ENCODE measurements at places on chromosomes 11 and 22.

GRCh38 chr11:117315285-117316196, 515 bp downstream of the BACE1 start:
- no peak for DNase-seq

- no peak for DNase-seq
Measured at GRCh38 chr22:26592421-26592891, 2.5 kb upstream of the TPST2 start.

GRCh38 chr22:47275605-47276449, 513.4 kb downstream of the TBC1D22A start:
- no peak for DNase-seq

DNA sequence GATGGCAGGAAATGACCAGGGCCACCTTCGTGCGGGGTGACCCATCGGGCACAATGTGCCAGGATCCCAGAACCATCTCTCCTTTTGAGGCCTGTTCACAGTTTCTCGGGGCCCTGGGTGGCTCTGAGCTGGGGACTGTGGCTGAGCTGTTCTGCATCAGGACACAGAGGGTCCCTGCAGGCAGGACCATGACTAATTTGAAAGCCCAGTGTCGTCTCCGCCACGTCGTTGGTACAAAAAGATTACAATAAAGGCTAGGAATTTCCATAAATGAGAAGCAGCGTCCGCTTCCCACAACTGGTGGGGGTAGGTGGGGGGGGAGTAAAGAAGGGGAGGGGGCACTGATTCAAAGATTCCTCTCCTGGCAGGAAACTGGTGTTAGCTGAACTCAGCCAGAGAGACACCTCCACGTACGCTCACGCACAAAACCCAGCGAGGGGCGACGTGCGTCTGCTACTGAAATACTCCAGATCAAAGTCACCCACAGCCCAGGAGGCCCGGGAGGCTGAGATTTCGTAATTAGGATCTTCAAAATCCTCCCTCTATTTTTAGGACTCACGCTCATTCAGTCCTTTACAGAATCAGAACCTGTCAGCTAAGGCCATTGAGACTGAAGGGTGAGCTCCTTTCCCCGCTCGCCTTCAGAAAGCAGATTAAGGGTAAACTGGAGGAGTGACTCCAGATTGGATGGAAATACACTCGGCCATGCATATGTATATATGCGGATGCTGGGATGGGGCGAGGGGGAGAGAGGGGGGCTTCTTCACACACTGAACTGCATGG, 11.0 kb downstream of the MN1 start:
- DNase-seq: no peak

DNA sequence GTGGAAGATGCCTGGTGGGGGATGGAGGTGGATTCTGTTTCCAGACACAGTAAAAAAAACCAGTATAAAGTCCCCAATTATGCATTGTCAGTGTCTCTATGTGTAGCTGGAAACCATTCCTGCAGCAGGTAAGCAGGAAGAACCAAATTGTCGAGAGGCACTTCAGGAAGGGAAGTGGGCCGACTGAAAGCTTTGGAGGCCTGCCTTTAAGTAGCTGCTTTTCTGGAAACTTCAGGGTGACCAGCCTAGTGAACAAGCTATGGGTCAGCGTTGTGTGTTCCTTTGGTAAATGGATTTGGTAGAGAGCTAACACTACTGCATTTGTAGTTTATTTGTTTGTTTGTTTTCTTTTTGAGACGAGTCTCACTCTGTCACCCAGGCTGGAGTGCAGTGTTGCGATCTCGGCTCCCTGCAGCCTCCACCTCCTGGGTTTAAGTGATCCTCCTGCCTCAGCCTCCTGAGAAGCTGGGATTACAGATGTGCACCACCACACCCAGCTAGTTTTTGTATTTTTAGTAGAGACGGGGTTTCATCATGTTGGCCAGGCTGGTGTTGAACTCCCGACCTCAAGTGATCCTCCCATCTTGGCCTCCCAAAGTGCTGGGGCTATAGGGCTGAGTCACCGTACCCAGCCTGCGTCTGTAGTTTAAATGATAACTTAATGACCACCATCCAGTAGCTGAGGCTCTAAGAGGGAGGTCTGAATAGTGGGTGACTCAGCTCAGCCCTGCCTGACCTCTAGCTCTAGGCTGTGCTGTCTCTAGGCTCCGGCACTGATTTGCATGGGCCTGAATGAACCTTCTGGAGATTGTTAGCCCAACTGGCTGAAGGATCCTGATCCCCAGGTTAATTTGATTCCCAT, 12.8 kb downstream of the PTPRJ start:
- DNase-seq: peak; percentile 42

DNA sequence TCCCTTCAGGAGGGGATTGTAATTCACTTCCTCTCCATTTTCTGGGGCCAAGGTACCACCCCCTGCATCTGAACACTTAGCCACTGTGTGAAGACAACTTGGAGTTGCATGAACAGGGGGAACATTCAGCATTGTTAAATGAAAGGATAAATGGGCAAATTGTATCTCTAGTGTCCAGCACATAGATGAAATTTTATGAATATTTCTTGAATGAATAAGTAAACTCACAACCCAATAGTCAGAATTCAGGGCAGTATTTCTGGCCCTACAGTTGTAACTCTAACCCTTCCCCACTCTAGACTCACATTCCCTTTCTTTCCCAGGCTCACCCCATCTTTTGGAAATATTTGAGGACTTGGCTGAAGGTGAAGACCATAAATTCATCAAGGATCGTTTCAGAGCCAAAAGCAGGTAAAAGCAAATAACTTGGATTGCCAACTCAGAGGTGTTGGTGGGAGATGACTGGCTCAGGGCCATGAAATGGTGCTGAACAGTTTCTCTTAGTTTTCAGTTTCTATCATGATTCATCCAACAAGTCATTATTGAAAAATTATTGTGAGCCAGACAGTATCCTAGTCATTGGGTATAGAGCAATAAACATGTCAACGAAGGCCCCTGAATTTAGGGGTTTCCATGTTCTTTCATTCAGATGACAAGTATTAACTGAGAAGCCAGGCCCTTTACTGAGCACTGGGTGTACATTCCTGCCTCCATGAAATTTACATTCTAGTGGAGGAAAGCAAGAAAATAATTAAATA, 33.3 kb upstream of the ZC3H12C start:
- DNase-seq: peak; percentile 55

DNA sequence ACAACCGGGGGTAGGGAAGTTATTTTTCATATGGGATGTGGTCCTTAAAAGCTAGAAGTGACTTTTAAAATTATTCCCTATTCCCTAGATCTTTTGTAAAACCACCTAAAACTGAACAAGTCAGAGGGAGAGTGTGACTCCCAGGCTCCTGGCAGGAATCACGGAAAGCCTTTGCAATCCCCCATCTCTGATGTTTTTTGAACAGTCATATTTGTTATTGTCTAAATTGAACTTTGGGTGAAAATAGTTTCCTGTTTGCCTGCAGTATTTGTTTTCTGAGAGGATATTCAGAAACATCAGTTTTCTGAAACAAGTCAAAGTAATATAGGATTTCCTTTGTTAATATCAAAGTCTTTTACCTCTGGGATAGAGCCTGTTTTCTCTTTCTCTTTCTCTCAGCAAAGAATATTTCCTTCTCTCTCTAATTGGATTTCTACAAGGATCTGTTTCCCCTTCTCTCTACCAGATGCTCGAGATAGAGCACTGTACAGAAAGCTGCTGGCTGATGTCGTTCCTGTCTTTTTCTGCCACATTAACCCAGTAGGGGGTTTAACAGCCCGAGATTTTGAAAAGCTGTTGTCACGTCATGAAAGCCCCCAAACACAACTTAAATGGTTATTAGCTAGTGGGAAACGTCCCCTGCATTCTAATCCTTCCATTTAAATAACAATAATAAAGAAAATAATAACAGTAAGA, 132.2 kb upstream of the PITPNB start:
- no peak for DNase-seq

DNA sequence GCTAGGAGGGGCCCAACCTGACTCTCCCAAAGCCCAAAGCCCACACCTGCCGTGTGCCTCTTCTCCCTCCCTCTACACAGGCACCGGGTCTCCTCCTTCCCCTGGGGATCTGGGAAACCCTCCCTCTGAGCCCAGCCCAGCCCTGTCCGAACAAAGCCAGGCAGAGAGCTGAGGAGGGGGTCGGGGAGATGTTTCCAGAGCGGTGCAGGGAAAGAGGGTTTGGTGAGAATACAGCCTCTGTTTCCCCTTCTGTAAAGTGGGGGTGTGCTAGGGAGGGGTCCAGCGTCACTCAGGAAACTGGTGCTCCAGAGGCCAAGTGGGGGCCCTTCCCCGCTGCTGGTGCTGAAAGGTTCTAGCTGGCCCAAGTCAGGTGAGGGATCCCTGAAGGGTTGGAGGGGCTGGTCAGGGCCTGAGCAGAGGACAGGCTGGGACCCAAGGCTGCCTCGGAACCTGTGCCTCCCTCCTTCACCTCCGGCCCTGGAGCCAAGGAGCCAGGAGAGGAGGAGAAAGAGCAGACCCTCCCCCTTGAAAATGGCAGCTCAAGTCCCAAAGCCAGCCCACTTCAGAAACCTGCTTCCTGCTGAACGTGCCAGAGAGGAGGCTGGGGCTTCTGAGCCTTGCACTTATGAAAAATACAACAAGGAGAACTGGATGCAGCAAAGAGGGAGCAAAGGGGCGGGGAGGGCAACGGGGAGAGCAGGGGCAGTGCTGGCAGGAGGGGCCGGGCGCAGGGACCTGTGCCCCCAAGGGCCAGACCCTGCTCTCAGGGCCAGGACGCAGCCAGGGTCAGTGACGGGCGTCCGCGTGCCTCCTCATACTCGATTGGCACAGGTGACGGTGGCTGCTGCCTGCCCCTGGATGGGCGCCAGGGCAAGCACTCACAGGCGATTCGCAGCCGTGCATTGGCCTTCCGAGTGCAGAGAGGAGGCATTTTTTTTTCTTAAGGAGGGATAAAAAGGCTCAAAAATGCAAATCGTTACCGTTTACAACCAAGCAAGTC, 43.2 kb downstream of the MACROD1 start:
- DNase-seq: no peak

GRCh38 chr11:134385774-134386565, 26.1 kb downstream of the B3GAT1 start:
- no peak for DNase-seq

- DNase-seq: no peak
Measured at GRCh38 chr22:20503816-20504215, 3.6 kb upstream of the MED15 start.

DNA sequence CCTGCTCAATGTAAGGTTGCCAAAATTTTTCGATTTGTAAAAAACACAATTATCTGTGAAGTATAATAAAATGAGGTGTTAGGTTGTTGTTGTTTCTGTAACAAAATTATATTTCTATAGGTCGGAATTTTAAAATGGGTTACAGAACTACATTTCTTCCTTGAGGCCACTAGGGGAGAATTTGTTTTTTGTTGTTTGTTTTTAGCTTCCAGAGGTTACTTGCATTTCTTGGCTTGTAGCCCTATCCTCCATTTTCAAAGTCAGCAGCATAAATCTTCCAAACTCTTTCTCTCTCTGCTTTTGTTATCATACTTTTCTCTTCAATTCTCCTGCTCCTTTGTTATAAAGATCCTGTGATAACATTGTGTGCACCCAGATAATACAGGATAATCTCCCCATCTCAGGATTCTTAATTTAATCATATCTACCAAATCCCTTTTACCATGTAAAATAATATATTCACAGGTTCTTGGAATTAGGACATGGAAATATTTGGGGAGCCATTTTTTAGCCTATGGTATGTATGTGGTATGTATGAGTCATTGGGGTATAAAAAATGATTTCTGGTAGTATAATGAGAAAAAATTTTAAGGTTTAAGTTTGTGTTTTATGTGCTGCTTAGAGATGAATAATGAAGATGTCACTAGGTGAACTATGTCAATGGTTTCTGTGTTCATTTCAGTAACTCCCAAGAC, 9.4 kb upstream of the PATL1 start:
- DNase-seq: peak; percentile 7

- peak; percentile 89 for DNase-seq
Measured at GRCh38 chr11:63667995-63668795, 3.0 kb downstream of the ATL3 start.

DNA sequence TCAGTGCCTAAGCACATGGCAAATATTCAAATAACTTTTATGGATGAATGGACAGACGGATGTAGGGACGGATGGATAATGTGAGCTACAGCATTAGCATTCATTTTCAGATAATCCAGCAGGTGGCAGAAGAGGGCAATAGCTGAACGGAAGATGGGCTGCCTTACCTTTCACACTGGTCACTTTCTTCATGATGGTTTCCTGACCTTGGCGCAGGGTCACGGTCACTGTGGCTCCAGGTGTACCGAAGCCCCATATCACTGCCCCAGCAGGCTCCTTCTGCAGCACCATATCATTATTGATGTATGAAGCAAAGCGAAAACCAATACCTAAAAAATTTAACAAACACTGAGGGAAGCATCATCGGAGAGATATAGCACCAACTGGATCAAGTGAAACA, 4.3 kb downstream of the SIAE start:
- DNase-seq: peak; percentile 58

DNA sequence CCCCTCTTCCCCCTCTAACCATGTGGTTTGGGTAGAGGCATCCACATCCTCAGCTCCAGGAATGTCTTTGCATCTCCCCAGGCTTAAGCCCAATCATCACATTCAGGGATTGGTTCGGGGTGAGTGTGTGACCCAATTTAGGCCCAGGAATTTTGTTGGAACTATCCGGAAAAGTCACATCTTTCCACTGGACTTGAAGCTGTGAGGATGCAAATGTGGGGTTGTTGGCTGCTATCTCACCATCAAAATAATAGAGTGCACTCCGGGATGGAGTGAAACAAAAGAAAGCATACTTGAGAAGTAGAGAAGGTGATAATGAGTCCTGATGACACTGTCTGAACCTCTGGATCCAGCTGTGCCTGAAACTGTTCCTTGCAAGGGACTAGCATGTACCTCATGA, 33.8 kb upstream of the OLFML1 start:
- DNase-seq: no peak

GRCh38 chr11:19525276-19525675, 187.4 kb upstream of the NAV2 start:
- DNase-seq: no peak

- DNase-seq: no peak
Measured at GRCh38 chr11:11626128-11626527, 4.3 kb upstream of the GALNT18 start.

DNA sequence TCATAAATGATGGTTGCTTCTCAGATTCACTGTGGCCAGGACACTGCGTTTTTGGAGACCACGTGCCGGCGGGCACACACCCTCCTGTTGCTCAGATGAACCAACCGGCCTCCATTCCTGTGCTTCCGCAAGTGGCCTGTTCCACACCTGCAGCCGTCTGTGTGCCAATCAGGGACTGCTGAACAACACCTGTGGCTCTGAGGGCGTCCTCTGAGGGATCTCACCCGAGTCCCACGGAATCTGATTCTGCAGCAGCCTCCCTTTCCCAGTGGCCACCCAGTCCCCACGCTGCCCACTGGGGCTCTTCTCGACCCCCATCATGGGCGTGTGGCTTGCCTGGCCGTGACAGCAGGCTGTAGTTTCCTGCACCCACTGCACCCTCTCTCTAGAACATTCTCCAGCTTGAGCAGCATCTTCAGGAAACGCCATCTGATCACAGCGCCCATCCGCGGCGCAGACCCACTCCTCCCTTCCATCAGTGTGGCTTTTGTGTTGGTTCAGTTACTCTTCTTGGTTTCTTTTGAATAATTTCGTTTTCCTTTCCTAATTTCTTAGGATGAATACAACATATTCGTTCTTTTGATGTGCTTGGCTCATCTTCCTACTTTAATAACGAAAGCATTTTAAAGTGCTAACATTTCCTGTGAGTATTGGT, 100.3 kb upstream of the SLC22A12 start:
- DNase-seq: no peak

GRCh38 chr11:48005831-48006270, 25.5 kb downstream of the PTPRJ start:
- no peak for DNase-seq

GRCh38 chr11:118679483-118679882, at the start of gene TREH:
Gene TREH, minus strand, starts transcription at chr11:118679650. Its CDS starts 23 bp downstream, at chr11:118679627.
- DNase-seq: no peak

Measured in SW 1271 (cell line).